NCI-H446 (cell line): ENCODE measurements at places on chromosomes 7 and 10.

DNA sequence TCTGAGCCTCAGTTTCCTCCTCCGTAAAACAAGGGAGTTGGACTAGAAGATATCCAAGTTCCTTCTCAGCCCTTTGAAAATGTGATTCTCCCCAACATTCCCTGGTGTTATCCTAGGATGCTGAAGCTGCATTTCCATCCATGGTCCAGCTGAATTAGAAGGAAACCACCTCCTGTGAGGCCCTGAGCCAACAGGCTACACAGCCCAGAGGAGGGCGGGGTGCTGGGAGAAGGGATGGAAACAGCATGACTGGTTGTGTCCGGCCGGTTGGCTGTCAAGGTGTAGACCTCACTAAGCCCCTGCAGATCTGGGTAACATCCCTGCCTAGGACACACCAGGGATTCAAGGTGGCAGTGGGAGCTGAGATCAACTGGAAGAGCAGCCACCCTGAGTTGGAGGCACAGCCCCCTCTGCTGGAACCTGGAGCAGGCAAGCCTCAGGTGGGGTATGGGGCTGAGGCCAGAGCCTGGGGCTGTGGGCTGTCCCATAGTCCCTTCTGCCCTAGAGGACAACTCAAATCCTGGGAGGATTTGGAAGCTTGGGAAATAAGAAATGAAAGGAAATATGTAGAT is 72.0 kb downstream of the PAX2 start:
- no peak for DNase-seq

DNA sequence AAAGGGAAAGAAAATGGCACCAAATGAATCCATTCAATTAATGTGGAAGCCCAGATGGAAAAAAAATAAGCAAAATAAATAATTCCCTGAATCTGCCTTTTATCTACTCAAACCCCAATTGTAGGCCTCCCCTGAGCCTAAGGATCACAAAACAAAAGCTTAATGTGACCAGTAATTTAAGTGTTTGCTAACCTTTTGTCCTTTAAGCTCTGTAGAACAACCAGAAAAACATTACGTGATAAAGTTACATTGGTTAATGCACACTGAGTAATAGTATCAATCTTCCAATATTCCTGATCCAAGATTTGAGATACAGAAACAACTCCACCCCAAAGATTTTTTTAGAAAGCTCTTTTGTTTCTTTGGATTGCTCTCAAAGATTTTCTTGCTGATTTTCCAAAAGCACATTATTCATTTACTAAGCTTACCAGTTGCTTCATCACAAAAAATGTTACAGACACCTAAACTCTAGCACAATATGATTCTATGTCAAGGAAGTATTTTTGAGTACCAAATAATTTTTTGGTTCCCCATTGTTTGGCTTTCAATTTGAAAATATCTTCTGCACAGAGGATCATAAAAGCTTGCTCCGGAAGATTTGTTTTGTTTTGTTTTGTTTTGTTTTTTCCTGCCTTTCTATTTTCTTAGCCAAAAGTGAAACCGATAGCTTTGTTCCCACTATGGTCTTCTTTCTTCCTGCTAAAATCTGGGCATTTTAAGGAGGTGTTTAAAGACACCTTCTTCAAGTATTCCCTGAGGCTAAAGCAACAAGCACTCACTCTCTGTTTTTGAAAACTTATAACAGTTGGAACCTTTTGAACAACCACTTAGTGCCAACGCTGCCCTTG is 54.2 kb downstream of the TRIL start:
- DNase-seq, result no peak

DNA sequence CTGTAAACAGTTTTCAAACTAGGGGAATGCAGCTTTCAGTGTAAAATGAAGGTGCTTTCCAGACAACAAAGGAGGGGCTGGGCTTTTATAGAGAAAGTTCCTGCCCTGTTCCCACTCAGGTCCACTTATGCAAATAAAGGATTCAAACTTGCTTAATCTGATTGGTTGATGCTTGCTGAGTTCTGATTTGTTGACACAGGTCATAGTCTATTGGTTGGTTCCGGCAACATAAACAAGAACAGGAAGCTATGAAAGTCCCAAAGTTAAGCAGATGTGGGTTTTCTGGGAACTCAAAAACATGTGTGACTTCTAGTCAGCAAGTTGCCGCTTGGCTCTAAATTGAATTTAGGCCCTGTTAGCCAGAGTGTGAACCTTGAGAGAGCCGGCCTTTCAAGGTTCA is 194.2 kb upstream of the SVIL start:
- DNase-seq, result no peak

- DNase-seq, result no peak
These were observed 1.3 kb upstream of the C10orf67 start for GRCh38 chr10:23345861-23346260.

DNA sequence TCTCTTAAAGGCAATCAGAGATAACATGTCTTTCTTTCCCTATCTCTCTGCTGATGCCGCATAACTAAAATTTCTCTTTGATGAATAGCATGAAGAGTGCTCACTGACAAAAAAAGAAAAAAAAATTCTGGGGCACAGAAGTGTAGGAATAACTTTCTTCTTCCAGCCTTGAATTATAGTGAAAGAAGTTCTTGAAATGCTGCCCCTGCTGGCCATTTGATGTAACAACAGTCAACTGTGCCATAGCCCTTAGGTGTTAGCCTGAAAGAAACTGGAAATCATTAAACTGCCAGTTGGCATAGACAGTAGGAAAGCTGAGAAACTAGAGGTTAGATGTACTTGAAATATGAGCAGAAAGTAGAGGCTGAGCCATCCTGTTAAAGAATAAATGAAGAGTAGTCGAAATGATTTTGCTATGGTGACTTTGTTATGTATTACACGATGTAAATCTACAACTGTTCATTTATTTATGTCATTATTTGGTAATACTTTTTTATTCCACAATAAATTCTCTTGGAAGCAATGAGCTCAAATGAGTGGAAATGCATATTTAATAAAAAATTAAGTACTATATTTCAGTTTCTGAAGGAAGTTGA is 48.3 kb upstream of the FAM171A1 start:
- peak; percentile 54 for DNase-seq

DNA sequence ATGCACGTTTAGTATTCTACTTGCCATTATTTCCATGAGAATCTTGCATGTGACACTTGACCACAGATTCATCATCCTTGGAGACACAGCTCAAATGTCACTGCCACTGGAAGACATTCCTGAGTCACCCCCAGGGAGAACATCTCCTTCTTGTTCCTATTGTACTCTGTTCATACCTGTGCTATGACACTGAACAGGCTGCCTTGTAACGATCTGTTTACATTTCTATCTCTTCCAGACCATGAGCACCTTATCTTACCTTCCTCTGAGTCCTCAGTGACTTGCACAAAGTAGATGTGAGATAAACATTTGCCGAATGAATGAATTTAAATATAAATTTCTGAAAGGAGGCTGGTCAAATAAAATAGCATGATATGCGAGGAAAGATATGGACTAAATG is 331.9 kb upstream of the LRRN3 start:
- no peak for DNase-seq

- no peak for DNase-seq
These were observed 29.9 kb downstream of the DYNC1I1 start for GRCh38 chr7:95802270-95802669.

GRCh38 chr10:119281581-119282071 is 74.3 kb downstream of the GRK5 start:
- DNase-seq, result peak; percentile 40

- no peak for DNase-seq
These were observed 66.9 kb downstream of the EGFR start for GRCh38 chr7:55085511-55086412.

DNA sequence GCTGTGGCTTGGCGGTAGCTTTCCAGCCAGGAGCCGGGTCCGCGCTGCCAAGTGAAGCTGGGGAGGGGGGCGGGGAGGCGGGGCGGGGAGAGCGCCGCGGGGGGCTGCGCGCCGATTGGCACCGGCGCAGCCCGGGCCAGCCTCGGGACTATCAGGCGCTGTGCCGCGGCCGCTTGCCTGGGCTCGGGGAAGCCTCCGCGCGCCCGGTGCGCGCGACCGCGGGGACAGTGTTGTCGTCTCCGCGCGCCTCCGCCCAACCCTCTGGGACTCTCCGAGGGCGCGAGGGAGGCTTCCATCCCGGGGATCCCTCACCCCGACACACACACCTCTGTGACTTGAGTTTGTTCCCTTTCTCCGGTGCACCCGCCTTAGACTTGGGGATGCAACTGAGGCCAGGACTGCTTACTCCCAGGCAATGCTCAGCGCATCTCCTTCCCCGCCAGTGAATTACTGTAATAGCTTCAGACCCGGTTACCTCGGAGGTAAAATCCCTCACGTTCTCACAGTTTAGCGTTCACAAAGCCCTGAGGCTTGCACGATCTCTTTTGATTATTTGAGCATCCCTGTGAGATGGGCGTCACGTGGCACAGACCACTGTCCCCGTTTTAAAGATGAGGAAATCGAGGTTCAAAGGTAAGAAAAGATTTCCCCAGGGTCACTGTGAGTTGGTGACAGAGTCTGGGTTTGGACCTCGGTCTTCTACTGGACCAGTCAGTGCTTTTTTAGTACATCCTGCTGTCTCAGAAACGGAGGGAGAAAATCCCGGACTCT is at the start of gene NKX1-2:
Gene NKX1-2 (minus strand): TSS at position 24 of the 771 bp plus-strand sequence. CDS start 92 bp downstream, outside the sequence.
- DNase-seq, result peak; percentile 12

DNA sequence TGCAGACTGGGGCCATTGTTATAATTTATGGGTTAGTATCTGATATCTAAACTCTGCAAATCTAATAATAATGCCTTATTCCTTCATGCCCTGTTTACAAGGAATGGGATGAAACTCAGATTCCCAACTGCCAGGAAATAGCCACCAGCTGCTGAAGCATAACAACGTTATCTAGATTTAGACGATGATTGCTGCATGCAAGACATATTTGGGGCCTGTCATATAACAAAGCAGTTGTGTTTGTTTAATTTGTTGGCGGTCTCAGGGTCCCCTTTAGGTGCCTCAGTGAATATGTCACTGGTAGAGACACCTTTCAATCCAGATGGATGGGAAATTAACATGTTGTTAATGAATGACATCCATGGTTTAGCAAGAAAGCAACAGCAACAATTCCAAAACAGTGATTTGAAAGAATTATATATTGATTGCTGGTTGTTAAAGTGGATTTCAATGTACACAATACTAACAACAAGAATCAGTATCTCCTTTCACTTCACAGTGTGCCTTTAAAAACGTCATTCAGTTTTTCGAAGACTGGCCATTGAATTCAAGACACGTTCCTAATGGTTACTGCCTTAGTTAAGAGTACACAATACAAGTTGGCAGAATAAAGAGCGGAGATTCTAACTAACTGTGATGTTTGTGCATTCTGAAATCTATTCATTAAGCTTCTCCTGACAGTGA is 860.6 kb upstream of the CELF2 start:
- DNase-seq, result no peak

DNA sequence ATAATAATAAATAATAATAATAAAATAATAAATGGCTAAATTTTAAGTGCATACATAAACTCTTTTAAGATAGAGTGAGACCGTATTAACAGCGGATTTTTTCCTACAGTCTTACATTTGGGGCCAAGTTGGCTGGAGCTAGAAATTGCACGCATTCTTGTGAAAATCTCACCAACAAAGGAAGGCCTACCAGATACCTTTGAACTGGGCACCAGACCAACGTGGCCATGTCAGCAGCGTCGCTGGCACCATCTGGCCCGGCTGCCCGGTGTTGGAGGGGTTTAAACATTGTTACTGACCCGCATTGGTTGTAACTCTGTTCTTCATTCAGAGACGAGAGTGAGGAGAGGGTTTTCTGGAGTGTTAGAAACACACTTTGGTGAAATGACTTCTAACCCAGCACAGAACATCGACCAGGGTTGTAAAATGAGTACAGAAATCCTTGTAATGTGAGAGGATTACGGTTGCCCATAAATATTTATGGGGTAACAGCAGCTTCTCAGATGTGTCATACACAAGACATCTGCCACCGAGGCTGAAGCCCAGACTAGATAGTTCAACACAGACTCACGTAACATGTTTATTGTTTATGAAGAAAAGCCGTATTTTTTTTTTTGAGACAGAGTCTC is 34.6 kb upstream of the UNCX start:
- no peak for DNase-seq

GRCh38 chr7:89655946-89656345 is 498.3 kb upstream of the STEAP1 start:
- no peak for DNase-seq

- DNase-seq, result no peak
These were observed 139.5 kb downstream of the SDK1 start for GRCh38 chr7:3440509-3440908.

DNA sequence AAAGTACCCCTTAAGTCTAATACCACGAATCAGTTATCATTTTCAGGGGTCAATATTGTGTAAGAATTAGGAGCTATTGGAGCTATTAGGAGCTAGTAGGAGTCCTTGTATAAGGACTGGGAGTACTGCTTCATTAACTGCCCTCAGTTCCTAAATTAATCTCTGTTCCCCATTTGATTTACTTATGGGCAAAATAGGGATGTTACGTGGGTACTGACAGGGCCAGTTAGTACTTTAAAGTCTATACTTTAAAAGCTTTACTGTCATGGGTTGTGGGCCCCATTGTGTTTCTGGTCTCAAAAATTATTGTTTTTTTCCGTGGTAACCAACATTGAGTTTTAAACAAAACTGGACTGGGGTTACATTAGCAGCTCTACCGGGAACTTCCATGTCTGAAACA is 60.3 kb downstream of the PRKAR2B start:
- DNase-seq, result no peak

- no peak for DNase-seq
These were observed 20.9 kb downstream of the TTYH3 start for GRCh38 chr7:2652736-2653060.

DNA sequence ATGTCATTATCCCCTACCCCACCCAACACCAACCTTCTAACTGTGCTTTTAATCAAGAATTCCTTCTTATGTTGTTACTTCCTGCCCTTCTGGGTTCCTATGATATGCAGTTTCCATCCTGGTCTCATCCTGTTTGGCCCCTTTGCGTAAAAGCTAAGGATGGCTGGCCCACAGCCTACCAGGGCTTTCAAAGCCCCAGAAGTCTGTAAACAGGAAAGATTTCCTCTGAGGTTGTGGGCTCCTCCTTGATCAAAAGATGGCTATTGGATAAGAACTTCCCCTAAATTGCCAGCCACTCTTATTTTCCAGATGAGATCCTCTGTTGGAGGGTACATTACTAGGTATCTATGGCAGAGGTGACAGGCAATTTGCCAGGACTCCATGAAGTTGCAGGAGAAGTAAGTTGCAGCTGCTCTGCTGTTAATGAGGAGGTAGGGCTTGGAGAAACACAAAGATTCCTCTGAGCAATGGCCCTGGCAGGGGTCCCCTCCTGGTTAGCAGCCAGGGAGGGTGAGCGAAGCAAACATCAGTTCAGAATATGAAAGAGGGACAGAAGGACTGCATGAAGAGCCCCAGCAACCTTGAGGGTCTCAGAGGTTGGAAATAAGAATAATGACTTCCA is 32.1 kb downstream of the NRP1 start:
- DNase-seq, result no peak

DNA sequence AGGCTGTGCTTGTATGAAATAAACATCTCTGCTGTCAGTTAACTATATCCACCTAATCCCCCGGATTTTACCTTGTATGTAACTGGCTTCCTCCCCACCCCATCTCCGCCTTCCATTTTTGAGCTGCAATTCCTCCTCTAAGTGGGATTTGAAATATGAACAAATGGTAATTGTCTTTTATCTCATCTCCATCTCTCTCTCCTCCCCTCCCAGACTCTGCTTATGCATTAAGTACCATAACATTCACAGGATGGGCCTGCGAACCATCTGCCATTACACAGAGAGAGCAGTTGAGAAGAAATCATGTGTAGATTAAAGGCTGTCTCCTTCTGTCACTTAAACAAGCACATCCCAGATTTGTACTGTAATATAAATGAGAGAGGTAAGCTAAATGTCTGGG is 1169.9 kb downstream of the TYW1 start:
- no peak for DNase-seq
